ENCODE measurements at places on chromosomes 4 and X.

GRCh38 chr4:76993787-76994641 lies 44.5 kb downstream of the SEPTIN11 start:
- DNase-seq, result peak; percentile 62

DNA sequence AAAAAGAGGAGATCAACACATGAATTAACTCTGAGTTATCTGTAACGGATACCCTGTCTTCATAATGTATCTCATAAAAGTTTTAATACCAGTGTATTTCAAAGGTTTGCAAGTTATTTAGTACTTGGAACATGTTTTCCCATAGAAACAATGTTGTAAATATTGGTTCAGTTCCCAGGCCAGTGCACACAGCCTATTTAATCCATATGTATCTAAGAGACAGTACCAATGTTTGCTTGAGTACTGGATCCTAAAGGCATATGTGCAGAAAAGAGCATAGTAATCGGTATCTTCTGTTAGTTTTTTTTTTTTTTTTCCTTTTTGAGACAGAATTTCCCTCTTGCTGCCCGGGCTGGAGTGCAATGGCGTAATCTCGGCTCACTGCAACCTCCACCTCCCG lies 46.1 kb downstream of the SLIT2 start:
- DNase-seq, result no peak

- DNase-seq, result no peak
Measured at GRCh38 chr4:165403637-165404036, 24.8 kb downstream of the CPE start.

DNA sequence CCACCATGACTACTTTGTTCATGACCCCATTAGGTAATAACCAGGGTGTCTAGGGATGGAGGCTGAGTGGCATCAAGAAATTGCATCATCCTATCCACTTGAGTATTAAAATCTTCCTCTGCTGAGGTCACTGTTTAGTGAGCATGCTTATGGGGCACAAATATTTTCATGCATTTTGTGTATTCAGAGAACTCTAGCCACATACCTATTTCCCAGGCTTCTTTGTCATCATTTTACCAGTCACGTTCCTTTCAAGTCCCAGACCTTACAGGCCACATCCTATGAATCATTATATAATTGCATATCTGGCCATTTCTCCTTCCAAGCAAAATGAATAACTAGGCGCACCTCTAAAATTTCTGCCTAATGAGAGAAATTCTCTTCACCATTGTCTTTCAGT lies 1882.9 kb upstream of the AGA start:
- DNase-seq, result no peak

DNA sequence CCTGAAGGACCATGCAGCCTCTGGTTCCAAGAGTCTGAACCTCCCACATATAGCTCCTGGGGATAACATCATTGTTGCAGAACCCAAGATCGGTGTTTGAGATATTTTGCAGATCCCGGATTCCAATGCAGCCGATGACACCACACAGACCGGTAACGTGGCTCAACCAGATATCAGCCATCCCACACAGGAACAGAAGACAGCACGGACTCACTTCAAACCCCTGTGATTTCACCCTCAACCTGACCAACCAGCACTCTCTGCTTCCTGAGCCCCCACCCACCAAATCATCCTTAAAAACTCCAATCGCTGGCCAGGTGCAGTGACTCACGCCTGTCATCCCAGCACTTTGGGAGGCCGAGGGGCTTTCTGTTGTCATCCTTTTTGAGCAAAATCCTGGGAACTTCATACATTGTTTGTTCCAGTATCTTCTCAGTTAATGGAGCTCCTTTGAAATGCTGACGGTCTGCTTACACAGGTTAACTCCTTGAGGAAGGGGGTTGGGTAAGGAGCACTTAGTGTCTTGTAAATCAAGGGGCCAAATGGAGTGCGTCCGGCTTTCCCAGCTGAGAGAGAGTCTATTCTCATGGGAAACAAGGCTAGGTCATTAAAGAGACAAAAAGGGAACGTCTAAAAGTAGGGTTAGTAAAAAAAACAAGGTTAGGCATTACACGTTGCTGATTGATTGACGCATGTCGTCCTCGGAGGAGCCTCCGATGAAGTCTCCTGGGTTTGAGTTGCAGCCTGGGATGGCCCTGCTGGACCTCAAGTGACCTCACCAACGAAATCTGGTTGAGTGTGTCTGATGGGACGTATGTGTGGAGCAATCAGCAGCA lies 230.4 kb downstream of the CRLF2 start:
- no peak for DNase-seq

- no peak for DNase-seq
Measured at GRCh38 chr4:13980317-13981310, 353.1 kb upstream of the BOD1L1 start.

DNA sequence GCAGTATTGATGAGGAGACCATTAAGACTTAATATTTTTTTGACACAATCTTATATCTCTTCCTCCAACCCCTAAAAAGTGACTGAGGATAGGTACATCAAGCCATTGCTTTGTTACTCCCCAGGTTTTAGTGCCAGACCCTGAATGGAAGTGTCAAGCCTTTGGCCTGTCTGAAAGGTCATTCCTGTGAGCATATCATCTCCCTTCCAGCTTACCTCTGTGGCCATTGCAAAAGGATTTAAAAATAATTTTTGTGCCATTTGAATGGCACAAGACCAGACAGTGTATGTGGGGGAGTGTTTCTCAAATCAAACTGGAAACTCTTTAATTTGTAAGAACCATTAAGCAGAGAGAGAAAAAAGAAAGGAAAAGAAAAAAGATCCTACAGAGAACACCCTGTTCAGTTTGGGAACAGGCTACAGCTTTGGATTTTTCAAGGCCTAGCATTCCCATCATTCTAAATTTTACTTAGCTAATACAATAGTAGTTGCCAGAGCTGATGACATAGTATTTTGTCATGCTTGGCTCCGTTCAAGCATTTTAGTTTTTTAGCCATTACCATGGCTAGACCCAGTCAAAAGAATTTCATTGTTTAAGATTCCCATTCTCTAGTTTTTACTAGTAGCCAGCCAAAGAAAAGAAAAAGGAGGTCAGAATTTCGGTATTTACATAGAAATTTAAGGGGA lies 49.6 kb downstream of the HPF1 start:
- DNase-seq, result no peak

GRCh38 chr4:182604161-182604622 lies 313.0 kb downstream of the DCTD start:
- DNase-seq, result no peak

- peak; percentile 57 for DNase-seq
Measured at GRCh38 chr4:89222170-89222569, 85.4 kb downstream of the GPRIN3 start.

GRCh38 chrX:150408561-150408960 lies 45.4 kb downstream of the MAMLD1 start:
- no peak for DNase-seq

GRCh38 chr4:45370408-45370807 lies 644.1 kb upstream of the GNPDA2 start:
- DNase-seq, result no peak

- DNase-seq, result no peak
Measured at GRCh38 chr4:75660491-75660890, 12.7 kb downstream of the G3BP2 start.

GRCh38 chr4:140906993-140907962 lies 151.1 kb upstream of the TBC1D9 start:
- DNase-seq, result no peak

GRCh38 chrX:2967998-2968909 lies 38.1 kb upstream of the ARSH start:
- peak; percentile 19 for DNase-seq

Data from activated CD4-positive, alpha-beta T cell treated with anti-CD3 and anti-CD28 coated beads, Interleukin-2, Interleukin-4, amounts not matched to agents 100 ng/mL and 50 ng/mL, durations not matched to agents 16 hours and 8 hours (primary cell).